ENCODE measurements at places on chromosomes 2 and 18.

DNA sequence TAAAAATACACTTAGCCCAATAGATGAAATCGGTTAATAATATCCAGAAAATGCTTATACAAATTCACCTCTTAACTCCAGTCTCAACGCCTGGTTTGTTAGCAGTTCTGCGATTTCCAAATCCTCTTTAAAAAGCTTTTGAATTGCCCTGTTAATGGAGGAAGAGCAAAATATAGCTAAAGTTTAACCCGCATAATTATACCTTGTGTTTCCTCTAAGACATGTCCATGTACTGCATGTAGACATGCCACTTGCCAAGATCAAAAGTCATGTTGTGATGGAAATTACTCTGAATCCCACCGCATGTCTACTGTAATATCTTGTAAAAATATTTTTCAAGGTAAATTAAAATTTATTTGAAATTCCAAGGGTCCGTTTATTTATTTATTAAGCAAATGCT, 291.2 kb upstream of the LRP1B start:
- DNase-seq = no peak

GRCh38 chr18:44871771-44872170, 191.1 kb downstream of the SETBP1 start:
- no peak for DNase-seq

GRCh38 chr2:120391911-120392665, 46.2 kb downstream of the INHBB start:
- DNase-seq = no peak

DNA sequence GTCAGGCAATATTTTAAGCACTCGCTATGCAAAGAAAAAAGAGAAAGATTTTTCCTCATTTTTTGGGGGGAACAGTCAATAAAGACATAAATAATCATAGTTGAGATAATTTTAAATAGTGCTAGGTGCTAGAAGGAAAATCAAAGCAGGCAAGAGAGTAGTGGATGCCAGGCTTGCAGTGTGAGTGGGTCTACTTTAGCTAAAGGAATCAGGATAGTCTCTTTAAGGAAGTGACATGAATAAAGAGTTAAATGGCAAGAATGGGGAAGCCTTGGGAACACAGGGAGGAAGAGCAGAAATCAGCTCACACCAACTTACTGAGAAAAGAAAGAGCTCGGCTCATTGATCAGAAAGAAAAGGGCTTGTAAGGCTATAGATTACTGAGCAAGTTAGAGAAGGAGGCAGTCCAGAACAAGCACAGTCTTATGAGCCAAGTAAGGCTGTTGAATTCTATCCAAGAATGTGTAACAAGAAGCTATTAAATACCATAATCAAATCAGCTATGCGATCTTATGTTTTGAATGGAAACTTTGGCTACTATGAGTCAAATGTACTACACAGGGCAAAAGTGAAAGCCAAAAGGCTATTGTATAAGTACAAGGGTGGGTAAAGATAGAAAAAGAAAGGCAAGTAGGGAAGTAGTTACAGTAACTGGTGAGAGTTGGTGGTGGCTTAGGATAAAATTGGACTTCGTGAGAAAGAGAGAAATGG, 833.8 kb upstream of the PIK3C3 start:
- DNase-seq = peak; percentile 64

- no peak for DNase-seq
Measured at GRCh38 chr2:112486895-112487294, 4.9 kb downstream of the TTL start.

Data from PC-3 (cell line).